ENCODE measurements at places on chromosomes 3 and 15.

DNA sequence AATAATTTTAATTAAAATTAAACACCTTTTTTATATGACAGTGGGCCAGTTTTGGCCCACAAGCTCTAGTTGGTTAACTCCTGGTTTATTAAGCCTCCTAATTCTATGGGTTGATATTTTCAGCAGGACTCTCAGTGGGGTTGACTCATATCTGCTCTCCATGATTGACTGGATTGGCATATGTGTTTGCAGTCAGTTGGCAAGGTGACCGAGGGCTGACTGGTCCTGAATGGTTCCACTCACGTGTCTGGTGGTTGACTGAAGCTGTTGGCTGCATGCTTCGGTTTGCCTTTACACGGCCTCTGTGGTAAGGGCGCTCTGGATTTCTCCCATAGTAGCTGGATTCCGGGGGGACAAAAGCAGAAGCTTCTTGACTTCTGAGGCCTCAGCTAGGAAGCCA, 65.3 kb upstream of the ZNF280D start:
- peak; percentile 57 for DNase-seq

- no peak for DNase-seq
Observed at GRCh38 chr3:193046371-193046770, 128.7 kb upstream of the MB21D2 start.

DNA sequence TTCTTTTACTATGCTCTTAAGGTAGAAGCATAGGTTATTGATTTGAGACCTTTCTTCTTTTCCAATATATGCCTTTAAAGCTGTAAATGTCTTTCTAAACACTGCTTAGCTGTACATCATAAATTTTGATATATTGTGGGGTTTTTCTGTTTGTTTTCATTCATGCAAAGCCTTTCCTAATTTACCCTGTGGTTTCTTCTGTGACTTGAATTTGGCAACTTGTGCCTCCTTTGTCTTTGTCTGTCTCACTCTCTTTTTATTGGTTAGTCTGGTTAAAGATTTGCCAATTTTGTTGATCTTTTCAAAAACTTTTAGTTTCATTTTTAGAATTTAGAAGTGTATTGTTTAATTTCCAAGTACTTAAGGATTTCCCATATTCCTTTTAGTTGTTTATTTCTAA, 343.1 kb downstream of the OXSM start:
- DNase-seq, result no peak

DNA sequence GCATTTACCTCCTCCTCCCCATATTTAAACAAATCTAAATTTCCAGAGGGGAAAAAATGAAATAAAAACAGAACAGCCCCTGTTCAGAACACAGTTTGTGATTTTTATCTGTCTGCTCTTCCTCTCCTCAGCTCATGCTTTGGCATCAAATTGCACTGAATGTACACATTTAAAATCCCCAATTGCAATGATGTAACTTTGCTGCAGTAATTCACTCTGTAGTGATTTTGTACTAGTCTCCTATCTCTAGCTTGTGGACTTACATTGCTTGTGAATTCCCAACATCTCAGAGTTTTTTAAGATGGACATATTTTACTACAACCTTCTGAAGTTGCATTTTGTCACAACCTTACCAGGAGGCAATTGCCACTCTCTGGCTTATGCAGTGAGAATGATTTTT, 81.6 kb upstream of the ROBO2 start:
- no peak for DNase-seq

DNA sequence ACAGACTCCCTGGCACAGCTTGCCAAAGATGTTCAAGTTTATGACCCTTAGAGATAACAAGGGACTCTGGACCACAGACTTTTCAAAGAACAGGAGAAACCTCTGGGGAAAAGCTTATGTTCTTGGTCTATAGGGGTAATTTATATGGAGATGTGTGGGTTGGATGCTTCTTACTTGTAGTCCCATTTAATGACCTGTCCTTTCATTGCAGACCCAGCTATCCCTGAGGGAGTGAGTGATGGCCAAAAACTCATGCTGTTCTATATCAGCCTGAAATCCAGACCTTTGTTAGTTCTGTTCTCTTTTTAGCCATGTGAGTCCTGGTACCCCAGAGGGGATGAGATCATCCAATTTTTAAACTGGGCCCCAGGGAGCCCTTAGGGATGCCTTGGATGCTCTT, 43.7 kb upstream of the MRPL3 start:
- no peak for DNase-seq

GRCh38 chr3:81237181-81237580, 524.3 kb downstream of the GBE1 start:
- DNase-seq, result no peak

- no peak for DNase-seq
Observed at GRCh38 chr3:135155228-135155627, 360.2 kb downstream of the EPHB1 start.

- no peak for DNase-seq
Observed at GRCh38 chr3:58597770-58598310, 20.6 kb upstream of the FAM107A start.

DNA sequence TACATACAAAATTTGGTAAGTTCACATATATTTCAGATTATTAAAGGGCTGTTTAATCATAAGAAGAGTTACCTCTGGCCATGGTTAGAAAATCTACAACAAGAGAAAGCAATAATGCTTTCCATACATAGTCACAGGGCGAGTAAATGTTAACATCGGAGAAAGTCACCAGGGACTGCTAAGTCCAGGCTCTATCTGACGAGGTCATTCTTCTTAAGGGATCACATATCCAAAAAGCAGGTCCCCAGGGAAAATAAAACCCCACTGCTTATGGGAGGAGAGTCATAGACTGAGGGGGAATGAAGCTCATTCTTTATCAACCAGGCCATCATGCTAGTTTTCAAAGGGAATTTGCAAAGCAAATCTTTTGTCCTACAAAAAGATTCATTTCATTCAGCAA, 3.1 kb downstream of the PCYT1A start:
- DNase-seq, result no peak

GRCh38 chr3:127304121-127304744, 16.4 kb upstream of the PRR20G start:
- no peak for DNase-seq

DNA sequence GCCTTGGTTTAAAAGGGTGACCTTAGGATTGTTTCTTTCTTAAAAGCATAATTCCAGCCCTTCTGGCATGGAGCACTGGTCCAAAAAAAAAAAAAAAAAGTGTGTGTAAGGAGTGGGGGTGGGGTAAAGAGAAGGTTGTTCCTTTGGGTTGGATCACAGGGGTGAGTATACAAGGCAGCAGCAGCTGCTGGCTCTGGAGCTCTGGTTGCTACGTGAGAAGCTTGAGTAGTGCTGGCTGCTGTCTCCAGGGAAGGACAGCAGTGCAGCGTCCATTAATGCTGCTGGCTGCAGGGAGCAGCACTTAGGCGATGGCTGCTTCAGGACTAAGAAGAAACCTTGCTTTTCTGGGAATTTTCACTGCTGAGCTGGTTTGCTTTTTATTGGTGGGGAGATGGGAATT, 2.3 kb downstream of the SETD5 start:
- DNase-seq, result no peak

DNA sequence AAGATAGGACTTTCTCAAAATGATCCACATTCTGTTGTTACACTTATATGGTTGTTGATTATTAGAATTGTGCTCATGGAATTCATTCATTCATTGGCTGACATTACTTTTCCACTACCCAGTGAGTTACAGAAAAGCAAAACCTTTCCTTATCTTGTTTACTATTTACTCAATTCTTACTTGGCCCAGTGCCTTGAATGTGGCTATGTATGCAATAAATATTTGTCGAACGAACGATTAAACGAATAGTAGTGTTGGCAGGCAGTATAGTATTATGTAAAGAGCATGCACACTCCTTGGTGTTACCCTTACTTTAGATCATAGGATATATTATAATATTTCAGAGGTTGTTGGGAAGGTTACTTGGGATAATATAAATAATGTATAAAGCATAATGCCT, 31.0 kb downstream of the CTDSPL2 start:
- no peak for DNase-seq

DNA sequence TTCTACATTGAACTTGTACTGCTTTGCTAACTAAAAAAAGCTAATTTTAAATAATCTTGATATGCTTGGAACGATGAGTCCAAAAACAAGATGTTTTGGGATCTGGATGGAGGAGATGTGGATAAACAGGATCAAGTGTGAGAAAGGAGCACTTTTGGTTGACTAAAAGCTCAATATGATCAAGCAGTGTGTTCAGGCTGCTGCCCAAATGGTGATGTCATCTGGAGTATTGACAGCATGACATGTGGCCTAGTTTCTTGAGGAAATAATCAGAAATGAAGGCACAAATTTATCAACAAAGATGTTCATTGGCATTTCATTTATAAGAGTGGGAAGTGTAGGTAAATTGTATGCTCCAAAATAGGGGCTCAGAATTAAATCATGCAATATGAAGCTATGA, 161.2 kb downstream of the SOX2 start:
- DNase-seq, result no peak

GRCh38 chr3:8283193-8283592, 218.4 kb upstream of the LMCD1 start:
- DNase-seq, result no peak

GRCh38 chr3:31895471-31895870, 85.6 kb downstream of the OSBPL10 start:
- no peak for DNase-seq

DNA sequence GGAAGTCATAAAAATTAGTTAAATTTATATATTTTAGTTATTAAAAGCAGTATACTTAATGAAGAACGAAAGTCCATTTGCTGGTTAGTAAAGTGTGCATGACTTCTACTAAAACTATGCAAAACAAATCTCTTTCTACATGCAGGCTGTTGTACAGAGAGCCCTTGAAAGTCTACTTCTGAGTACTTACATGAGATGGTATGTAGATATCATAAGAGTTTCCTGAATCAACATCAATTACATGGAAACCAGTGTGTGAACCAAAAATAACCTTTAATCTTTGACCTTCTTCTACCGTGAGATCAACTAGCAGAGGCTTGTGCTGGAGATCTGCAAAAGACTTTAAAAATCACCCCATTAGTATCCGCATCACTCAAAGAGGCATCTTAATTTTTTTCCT, 42.1 kb upstream of the SLC2A2 start:
- DNase-seq, result no peak

- no peak for DNase-seq
Observed at GRCh38 chr15:78751602-78751979, 59.7 kb downstream of the ADAMTS7 start.

GRCh38 chr3:111910806-111911205, 51.7 kb downstream of the PHLDB2 start:
- no peak for DNase-seq

DNA sequence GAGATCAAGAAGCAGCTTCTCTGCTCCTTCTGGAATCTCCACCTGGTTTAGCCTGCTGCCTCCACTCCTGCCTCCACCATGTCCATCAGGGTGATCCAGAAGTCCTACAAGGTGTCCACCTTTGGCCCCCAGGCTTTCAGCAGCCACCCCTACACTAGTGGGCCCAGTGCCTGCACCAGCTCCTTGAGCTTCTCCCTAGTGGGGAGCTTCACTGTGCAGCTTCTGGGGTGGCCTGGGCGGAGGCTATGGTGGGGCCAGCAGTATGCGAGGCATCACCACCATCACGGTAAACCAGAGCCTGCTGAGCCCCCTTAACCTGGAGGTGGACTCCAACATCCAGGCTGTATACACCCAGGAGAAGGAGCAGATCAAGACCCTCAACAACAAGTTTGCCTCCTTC, 2.4 kb upstream of the KPNA4 start:
- DNase-seq, result no peak

DNA sequence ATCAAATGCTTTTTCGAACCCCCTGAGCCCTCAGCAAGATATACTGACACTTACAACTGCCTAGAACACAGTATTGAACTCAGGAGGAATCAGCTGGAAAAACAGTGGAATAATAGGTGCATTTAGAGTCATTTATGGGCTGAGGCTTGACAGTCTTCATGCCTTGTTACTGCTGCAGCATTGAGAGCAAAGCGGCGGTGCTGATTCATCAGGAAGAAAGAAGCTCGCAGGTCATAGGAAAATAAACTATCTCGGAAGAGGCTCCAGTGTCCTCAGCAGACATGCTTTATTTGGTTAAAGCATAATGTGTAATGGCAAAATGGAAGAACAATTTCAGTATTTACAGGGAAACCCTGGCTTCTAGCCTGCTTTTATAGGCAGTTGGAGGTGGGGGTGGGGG, 30.1 kb upstream of the NEO1 start:
- DNase-seq, result no peak

- peak; percentile 89 for DNase-seq
Observed at GRCh38 chr3:196537319-196537984, 22.3 kb upstream of the SMCO1 start.

- DNase-seq, result no peak
Observed at GRCh38 chr3:69105320-69105719, 17.1 kb downstream of the LMOD3 start.

DNA sequence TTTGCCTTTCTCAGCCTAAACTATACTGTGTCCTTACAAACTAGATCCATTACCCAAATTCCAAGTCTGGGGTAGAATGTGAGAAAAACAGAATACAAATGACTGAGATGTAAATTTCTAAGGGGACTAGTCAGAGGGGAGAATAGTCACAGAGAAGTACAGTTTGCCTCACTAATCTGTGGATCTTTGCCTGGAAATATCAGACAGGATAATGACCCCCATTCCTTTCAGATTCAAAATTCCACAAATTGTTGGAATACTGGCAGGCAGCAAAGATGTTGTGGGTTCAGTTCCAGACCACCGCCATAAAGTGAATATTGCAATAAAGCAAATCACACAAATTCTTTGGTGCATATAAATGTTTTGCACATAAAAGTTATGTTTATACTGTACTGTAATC, 762.8 kb upstream of the NR2F2 start:
- no peak for DNase-seq

GRCh38 chr15:63539521-63539920, 35.1 kb downstream of the USP3 start:
- DNase-seq, result no peak

GRCh38 chr3:152511904-152512303, 243.2 kb downstream of the MBNL1 start:
- DNase-seq, result no peak

DNA sequence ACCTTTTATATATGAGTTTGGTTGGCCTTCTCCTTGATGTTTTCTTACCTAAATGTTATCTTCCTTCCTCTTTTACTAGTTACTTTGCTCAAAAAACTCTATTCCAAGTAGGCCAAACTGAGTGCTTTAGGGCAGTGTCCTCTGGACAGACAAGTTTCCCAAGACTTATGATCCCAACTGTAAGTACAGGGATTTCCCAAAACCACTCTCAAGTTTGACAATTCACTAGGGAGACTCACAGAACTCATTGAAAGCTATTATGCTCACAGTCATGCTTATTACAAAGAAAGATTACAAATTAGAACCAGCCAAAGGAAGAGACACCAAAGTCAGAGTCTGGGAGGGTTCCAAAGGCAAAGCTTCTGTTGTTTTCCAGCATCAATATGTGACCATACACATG, 534.2 kb upstream of the ALCAM start:
- no peak for DNase-seq

DNA sequence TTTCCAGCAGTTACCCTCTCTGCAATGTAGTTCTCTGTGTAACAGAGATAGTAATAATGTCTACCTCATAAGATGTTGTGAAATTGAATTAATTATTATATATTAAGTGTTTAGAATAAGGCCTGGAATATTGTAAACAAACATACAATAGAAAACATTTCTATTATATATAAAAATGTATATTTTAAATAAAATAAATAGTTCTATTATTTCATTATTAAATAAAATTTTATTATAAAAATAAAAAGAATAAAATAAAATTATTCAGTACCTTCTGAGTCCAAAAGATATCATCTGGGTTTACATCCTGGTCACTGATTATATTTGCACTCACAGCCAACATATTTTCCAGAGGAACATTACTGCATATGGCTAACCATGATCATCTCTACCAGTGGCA, 135.4 kb downstream of the LRRC3B start:
- DNase-seq, result no peak

Data from activated CD8-positive, alpha-beta memory T cell treated with anti-CD3 and anti-CD28 coated beads, Interleukin-2, amount 50 U/mL, for 48 hours (primary cell).